Endodermal cell (in vitro differentiated cells): ENCODE measurements at places on chromosomes 16 and 17. TPM values are rescaled to one million over a fixed set of nuclear protein-coding genes. Genes with fewer than 3 reads are reported as not detected.
A peak's percentile ranks its signal among the peaks of the same experiment; 100 is the strongest.

GRCh38 chr16:84967828-84968227, 43.5 kb downstream of the ZDHHC7 start:
- no peak overlapping the region for H3K27ac ChIP-seq
- DNase-seq: no peak
- H3K27me3 ChIP-seq: no peaks in the 10 kb centered on the region
- H3K4me3 ChIP-seq: no peak overlapping the region

SULT1A1 gene
- 6.5 to 7.2 TPM (median 6.8 TPM) in 3 replicates for total RNA-seq

- no peak overlapping the region for H3K27ac ChIP-seq
- no peak for DNase-seq
- no peaks in the 10 kb centered on the region for H3K27me3 ChIP-seq
- H3K36me3 ChIP-seq: no peaks in the 10 kb centered on the region
- no peaks in the 10 kb centered on the region for H3K4me1 ChIP-seq
Observed at GRCh38 chr16:17566075-17566474, 95.3 kb upstream of the XYLT1 start.

DNA sequence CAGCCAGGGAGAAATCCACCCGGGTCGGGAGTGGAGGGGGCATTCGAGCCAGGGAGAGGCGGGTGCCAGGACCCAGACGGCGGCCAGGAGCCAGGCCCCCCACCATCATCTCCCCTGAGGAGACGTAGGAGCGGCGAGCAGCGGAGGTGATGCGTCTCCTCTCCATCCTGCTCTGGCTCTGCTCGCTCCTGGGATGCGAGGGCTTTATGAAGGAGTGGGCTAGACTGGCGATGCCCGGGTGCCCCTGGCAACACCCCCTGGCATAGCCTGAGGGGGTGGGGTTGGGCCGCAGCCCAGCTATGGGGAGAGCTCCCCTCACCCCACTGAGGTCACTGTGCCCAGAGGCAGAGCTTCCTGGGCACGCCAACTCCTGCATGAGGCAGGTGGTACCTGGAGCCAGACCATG, at the start of gene GFAP:
Gene GFAP, minus strand, starts transcription at position 180 of the 406 bp plus-strand sequence. Its CDS starts 14 bp downstream, at position 166.
- no peaks in the 10 kb centered on the region for H3K4me1 ChIP-seq
- H3K27ac ChIP-seq: peak within 1 kb of the TSS; percentile 22
- H3K4me3 ChIP-seq: no peak within 1 kb of the TSS
- H3K36me3 ChIP-seq: no peaks in the 10 kb centered on the region
- no peak for DNase-seq

METTL2A gene
- 21.4 to 38.5 TPM (median 38.3 TPM) in 3 replicates for total RNA-seq

DNA sequence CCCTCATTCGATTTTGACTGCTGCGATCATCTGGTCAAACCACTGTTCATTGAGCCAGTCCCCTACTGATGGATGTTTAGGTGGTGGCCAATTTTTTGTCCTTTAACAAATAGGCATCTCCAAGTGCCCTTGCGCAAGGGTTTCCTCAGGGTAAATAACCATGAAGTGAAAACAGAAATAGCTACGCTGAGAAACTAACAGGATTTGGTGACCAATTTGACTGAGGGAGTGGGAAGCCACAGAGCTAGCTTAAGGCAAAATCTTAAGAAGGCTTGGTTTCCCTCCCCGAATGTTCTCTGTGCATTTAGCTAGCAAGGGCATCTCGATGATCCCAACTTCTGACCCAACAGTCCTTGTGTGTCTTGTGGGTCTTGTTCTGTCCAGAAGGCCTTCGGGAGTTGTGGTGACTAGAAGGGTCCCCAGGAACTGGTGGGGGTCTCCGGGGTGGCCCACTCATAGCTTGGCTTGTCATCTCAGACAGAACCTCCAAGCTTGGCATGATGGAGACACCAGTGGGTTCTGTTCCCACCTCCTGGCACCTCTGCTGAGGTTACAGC, 117.2 kb downstream of the SOCS1 start:
- no peaks in the 10 kb centered on the region for H3K27me3 ChIP-seq
- H3K36me3 ChIP-seq: peaks cover 12% of the 10 kb centered on the region
- H3K4me1 ChIP-seq: peaks cover 38% of the 10 kb centered on the region
- H3K4me3 ChIP-seq: no peak overlapping the region
- no peak for DNase-seq

- no peak overlapping the region for H3K4me3 ChIP-seq
- no peak for DNase-seq
- no peaks in the 10 kb centered on the region for H3K36me3 ChIP-seq
- no peaks in the 10 kb centered on the region for H3K4me1 ChIP-seq
Observed at GRCh38 chr17:33416131-33416530, 123.0 kb upstream of the ASIC2 start.

KCNG4 gene
- not detected in 3 replicates for total RNA-seq

PEX12 gene
- 4.6 to 6.5 TPM (median 4.8 TPM) in 3 replicates for total RNA-seq

GRCh38 chr17:57523926-57524632, 221.0 kb downstream of the CCDC182 start:
- no peak overlapping the region for H3K27ac ChIP-seq
- no peaks in the 10 kb centered on the region for H3K36me3 ChIP-seq
- H3K27me3 ChIP-seq: no peaks in the 10 kb centered on the region
- no peak overlapping the region for H3K4me3 ChIP-seq

GRCh38 chr16:10362077-10362863, 23.6 kb upstream of the ATF7IP2 start:
- H3K4me3 ChIP-seq: no peak overlapping the region
- H3K4me1 ChIP-seq: no peaks in the 10 kb centered on the region
- DNase-seq: no peak
- no peak overlapping the region for H3K27ac ChIP-seq

GRCh38 chr16:3665508-3665907, 11.0 kb downstream of the DNASE1 start:
- H3K36me3 ChIP-seq: peaks cover 68% of the 10 kb centered on the region
- no peaks in the 10 kb centered on the region for H3K27me3 ChIP-seq
- no peak overlapping the region for H3K27ac ChIP-seq
- no peak overlapping the region for H3K4me3 ChIP-seq

GRCh38 chr17:43645765-43646481, 15.8 kb downstream of the MEOX1 start:
- no peak overlapping the region for H3K4me3 ChIP-seq
- peak; percentile 89 for DNase-seq
- no peaks in the 10 kb centered on the region for H3K4me1 ChIP-seq
- H3K36me3 ChIP-seq: no peaks in the 10 kb centered on the region
- no peak overlapping the region for H3K27ac ChIP-seq

NXPH3 gene
- total RNA-seq: 2.7 and 3.0 TPM in 2 replicates

- H3K27me3 ChIP-seq: no peaks in the 10 kb centered on the region
- H3K4me3 ChIP-seq: no peak overlapping the region
- no peak overlapping the region for H3K27ac ChIP-seq
- H3K36me3 ChIP-seq: no peaks in the 10 kb centered on the region
- no peaks in the 10 kb centered on the region for H3K4me1 ChIP-seq
Observed at GRCh38 chr16:10226141-10226986, 44.1 kb upstream of the GRIN2A start.
